ENCODE measurements at places on chromosomes 7 and 10. TPM values are rescaled to one million over a fixed set of nuclear protein-coding genes. Genes with fewer than 3 reads are reported as not detected.

DNA sequence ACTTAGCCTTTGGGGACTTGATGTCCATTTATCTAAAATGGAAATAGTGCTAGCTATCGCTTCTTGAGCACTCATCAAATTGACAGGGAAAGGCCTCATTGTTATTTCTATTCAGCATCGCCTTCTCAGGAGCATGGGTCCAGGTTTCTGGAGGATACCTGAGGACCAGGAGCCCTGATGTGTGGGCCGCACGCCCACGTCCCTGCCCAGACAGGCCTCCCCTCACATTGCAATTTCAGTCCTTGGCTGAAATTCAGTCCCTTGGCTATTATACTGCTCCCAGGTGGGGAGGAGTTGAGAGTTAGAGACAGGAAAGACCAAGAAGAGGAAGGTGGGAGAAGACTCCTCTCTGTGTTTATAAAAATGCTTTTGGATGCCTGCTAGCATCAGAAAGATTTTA is 38.9 kb downstream of the GPRIN2 start:
- DNase-seq, result no peak

GRCh38 chr10:61941202-61941681 is 39.7 kb downstream of the ARID5B start:
- DNase-seq, result no peak

- DNase-seq, result no peak
Observed at GRCh38 chr7:4849390-4849789, 12.4 kb downstream of the PAPOLB start.

DNA sequence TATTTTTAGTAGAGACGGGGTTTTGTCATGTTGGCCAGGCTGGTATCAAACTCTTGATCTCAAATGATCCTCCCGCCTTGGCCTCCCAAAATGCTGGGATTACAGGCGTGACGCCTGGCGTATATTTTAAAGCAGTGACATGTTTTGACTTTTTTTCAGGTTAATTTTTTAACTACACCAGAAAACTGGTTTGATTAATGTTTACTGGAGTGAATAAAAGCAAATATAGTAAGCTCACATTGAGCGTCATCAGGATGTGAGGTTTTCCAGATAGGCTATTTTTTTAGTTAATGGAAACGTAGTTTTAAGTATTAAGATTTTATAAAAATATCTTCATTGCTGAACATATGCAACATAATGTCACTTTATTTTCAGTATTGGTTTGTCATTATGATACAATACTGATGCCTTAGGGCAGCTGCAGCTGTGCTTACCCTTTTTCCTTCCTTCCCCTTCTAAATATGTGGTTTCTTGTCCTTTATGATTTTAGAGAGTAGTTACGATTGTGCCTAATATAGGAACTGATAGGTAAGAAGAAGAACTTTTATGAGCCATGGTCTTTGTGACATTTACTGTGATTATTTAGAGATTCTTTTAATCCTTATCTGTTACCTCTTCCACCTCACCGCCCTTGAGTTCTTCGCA is 37.3 kb downstream of the TMEM60 start:
- DNase-seq, result no peak

GRCh38 chr10:124220547-124220946 is 127.1 kb upstream of the CHST15 start:
- no peak for DNase-seq

Gene PSAP
- 386 TPM for total RNA-seq

Gene SLC18A3
- total RNA-seq, result not detected

Gene CTAGE8
- not detected for total RNA-seq

- DNase-seq, result no peak
Observed at GRCh38 chr10:94005050-94005449, 11.3 kb downstream of the PLCE1 start.

Gene GDF2
- not detected for total RNA-seq

DNA sequence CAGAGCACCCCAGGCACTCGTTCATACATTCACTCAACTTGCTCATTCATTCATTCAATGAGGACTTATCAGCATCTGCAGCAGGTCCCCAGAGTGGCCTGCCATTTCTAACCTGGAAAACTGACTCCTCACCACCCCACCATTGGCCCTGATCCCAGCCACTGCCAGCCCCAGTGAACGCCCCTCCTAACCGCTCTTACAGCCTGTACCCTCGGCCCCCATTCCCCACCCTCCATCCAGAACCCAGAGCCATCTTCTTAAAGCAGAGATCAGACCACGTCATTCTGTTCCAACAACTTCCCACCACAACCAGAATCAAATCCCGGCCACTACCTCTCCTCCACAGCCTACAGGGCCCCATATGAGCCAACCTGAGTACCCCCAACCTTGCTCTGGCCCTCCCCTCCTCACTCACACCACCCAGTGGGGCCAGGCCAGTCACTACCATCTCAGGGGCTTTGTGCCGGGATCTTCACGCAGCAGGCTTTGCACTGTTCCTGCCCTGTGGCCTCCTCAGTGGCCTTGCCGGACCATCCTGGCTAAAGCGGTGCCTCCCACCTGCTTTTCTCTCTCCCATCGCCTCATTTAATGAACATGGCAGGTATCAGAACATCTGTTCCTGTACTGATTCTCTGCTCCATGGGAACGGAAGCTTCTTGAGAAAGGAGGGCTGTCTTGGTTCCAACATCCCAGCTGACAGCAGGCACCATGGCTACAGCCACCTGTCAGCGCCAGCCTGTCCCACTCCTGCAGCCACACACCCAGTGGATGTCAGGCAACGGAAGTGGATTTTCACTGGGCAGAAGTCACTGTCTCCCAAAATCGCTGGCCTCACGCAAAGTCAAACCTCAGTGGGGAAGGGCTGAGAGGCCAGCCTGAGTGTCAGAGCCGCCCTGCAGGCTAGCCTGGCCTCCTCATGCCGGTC is 45.4 kb downstream of the FAM53B start:
- DNase-seq, result no peak

Gene ABCA13
- 0.13 TPM for total RNA-seq

DNA sequence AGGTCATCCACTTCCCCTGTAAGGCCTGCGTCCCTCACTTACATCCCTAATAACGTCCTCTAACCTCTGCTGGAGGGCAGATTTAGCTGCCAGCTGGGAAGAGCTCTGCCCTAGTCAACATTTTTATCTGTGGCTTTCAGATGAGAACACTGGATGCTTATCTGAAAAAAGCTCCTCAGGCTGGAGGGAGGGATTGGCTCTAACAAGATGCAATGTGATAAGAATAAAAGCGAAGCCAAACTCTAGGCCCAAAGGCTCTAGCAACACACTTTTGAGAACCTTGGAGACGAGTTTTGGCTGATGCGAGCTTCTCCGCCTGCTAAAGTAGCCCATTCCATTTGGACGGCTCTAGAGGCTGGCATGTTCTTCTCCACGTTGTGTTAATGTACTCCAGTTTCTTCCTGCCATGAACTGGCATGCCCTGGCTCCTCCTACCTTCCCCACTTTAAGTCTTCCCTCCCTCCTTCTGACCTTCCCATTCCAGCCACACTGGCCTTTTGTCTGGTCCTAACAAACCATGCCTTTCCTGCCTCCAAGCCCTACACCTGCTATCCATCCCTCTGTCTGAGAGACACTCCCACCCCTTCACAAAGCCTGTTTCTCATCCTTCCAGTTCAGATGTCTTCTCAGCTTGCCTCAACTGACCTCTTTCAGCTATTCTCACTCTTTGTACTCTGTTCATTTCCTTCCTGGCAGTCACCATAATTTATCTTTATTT is 62.5 kb upstream of the ATRNL1 start:
- DNase-seq, result no peak

Gene VKORC1L1
- total RNA-seq, result 43.9 TPM

Gene LRRC17
- total RNA-seq, result 3.0 TPM

Gene EN2
- total RNA-seq, result not detected

Gene ACTL6B
- total RNA-seq, result 2.1 TPM

Gene EPHB6
- total RNA-seq, result 19.7 TPM

Gene MRPS33
- 62.6 TPM for total RNA-seq

Gene PLPP4
- not detected for total RNA-seq

DNA sequence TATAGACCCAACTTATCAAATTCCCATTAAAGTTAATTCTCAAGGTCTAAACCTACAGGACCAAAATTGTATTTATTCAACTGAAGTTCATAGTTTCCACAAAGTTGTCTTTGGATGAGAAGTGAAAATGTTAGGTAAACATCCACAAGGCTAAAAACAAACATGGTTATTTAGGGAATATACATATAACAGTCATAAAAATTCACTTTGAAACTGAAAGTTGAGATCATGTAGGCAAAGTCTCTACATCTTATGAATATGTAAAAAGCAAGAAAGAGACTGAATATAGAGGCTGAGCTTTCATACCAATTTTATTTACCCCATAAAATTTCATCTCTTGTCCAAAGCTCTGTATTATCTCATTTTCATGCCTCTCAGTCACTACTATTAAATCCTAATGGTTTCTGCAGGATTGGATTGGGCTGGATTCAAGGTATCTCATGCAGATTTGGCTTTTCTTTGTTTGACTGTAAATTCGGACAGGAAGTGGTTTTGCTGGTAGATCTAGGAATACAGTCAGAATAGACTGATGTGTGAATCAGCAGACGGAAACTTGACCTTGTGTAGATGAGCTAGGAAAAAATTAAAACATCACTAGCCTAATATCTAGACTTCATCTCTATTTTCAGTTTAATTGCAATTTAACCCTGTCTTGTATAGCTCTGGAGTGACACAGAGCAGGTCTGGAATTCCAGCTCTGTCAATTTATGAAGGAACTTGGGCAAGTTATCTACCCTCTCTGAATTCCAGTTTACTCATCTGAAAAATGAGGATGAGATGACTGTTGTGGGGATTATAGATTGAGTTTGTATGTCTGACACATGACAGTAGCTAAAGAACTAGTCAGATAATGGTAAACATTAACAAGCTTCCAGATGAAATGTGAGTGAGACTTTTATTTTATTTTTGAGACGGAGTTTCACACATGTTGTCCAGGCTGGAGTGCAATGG is 27.3 kb upstream of the SKAP2 start:
- DNase-seq, result no peak

Data from H1 (cell line).